Cardiac septum (tissue), 1 donor: ENCODE measurements at places on chromosomes 7 and 10. TPM values are rescaled to one million over a fixed set of nuclear protein-coding genes. Genes with fewer than 3 reads are reported as not detected.

DNA sequence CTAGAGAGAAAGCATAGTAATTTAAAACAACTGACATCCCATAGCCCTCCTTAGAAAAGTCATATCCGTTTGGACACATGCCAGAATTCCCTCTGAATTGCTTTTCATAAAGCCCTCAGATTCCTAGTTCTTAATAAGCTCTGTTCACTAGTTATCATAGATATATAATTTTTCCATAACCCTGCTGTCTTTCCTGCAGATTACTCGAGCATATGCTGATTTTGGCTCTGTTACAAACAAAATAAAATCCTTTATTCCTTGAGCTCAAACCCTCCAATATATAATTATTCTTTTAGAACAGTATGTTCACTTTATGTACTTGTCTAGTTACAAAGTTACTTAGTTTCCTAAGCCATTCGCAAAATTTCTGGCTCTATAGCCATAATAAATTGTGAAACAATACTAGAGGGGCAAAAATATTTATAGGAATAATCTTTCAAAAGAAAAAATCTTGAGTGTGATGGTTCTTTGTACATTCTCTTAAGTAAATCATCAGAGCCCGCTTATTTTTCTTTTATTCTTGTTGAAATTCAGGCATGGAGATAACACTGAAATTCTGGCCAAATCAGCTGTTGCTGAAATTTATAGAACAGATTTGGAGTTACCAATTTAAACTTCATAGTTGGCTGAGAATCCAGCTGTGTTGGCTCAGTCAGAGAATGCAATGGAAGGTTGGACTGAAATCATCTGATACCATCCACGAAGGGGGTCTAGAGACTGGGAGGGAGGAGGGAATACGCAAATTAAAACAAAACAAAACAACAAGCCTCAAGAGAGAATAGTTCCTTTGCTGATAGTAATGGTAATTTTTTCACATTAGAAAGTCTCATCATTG is 146.1 kb upstream of the TMEM196 start:
- no peak for DNase-seq

- no peak for DNase-seq
These were observed 646 bp downstream of the SGCE start for GRCh38 chr7:94655126-94655847.

- DNase-seq, result peak; percentile 38
These were observed 22.0 kb upstream of the CUX1 start for GRCh38 chr7:101795461-101795860.

GRCh38 chr10:53256623-53257022 is 484.0 kb upstream of the MBL2 start:
- no peak for DNase-seq

GRCh38 chr10:71748671-71749191 is 24.6 kb downstream of the VSIR start:
- peak; percentile 92 for DNase-seq

GRCh38 chr7:22386865-22387264 is 29.9 kb upstream of the RAPGEF5 start:
- no peak for DNase-seq

GRCh38 chr7:5525271-5526099 is 101.9 kb upstream of the TNRC18 start:
- DNase-seq, result no peak

DNA sequence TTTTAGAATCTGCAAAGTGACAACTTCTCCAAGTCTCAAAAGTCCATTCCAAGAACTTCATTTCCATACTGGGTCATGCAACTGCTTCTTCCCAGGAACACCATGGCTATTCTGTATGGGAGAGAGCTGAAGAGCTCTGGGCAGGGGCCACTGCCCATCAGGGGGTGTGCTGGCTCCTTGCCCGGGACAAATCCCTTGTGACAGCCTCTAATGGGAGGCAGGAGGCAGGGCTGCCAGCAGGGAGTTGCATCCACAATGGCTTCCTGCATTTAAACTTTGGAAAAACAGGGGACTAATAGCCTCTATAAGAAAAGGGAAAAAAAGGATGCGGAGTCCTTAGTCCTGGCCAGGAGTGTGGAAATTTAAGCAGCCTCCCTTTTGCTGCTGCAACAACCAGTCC is 18.4 kb upstream of the FRMD4A start:
- no peak for DNase-seq

- DNase-seq, result no peak
These were observed 8.3 kb downstream of the MICALL2 start for GRCh38 chr7:1450987-1451386.

GRCh38 chr10:16904639-16905061 is 87.4 kb upstream of the RSU1 start:
- no peak for DNase-seq

DNA sequence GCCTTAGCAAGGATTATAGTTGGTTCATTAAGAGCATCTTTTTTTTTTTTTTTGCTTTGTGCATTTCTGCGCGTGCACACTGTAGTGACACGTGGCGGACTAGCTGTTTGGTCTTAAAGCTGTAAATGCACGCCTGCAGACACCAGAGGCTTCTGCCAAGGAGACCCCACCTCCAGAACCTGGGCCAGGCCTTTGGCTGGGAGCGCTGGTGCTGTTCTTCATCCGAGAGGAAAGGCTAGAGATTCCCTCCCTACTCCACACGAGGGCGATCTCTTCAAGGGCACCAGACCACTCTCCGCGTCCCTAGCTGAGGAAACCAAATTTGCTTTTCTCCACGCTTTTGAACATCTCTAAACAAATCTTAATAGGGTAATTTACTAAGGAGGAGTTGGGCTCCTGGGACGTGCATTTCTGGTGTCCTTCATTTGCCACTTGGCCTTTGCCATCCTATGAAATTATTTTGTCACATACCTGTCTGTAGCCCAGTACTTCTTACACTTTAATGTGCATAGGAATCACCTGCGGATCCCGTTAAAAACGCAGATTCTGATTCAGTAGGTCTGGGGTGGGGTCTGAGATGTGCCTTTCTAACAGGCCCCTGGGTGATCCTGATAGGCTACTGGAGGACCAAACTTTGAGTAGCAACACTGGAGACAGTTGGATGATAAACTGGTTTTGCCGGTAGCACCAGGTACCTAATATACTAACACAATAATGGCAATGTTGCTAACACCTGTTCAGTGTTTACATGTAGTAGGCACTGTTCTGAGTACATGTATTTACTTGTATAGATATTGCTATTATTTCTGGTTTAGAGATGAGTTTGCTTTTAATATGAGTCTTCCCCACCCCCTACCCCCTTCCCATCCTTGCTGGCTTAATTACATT is 1.3 kb upstream of the SLC26A5 start:
- no peak for DNase-seq

GRCh38 chr10:96366508-96366907 is 7.7 kb upstream of the OPALIN start:
- DNase-seq, result no peak

DNA sequence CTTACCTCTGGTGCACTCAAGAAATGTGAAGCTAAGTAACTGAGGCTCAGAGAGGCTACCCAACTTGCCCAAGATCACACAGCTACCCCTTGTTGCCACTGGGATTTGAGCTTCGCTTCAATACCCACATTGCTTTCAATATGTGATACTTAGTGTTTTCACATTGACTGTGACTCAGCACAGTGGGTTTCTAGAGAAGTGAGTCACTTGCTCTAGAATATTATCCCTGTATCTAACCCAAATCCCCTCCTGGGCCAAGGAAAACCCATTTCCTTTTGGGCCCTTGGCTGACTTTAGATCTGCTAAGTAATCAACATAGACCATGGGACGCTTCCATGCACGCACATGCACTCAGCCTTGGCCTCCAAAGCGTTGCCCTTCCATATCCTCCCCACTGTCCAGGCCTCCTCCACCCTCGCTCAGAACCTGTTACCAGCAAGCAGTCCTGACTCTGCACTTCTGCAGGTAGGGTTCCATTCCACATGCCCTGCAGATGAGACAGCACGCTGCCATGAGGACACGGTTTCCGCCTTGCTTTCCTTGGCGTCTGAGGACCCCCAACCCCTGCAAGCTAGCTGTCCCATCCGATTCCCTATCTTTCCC is 87.7 kb upstream of the CHST15 start:
- DNase-seq, result no peak

GRCh38 chr10:114879093-114879492 is 57.5 kb downstream of the FHIP2A start:
- DNase-seq, result no peak

GRCh38 chr10:113706623-113707022 is 26.9 kb downstream of the CASP7 start:
- no peak for DNase-seq

DNA sequence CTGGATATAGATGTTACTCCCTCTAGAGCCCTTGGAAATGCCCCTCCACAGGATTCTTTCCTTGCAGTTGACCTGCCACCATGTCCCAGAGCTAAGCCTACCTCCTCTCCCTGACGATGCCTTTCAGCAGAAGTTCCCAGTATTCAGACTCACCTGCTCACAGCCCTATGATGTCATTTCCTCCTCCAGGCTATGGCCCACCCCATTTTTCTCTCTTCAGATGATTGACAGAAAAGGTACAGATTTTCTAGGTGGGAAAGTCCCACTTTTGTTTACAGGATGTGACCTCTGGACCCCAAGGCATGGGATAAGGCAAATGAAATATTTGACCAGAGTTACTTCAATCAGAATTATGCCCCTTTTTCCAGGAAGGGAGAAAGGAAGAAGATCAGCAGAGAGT is 280.2 kb upstream of the PHYHIPL start:
- DNase-seq, result no peak

GRCh38 chr10:78520737-78521430 is 487.2 kb downstream of the RPS24 start:
- no peak for DNase-seq

- no peak for DNase-seq
These were observed 339.5 kb upstream of the NRP1 start for GRCh38 chr10:33673839-33674415.

GRCh38 chr10:74113546-74113945 is 37.1 kb downstream of the AP3M1 start:
- DNase-seq, result no peak

DNA sequence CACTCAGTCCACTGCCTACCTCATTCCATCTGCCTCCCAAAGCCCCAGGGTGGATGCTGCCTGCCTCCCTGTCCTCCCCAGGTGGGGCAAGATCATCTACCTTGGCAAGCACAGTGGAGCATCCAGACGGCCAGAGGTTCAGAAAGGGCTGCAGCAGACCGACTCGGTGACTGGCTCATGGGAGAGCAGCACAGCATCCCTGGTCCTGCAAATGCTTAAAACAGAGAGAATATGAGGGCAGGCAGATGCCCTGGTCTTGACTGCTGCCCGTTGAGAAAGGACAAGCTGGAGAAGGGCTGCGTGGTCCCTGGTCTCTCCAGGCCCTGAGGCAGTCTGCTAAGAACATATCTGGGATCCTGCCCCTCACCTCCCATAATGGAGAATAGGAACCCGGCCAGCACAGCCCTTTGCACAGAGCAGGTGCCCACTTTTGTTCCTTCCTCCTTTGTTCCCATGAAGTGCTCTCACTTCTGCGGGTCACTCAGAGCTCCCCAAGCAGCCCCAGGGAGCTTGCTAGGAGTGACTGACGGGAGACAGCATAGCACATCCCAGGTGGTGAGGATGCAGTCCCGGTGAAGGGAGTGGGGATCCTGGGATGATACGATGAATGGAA is 1.4 kb downstream of the HPS1 start:
- DNase-seq, result no peak

GRCh38 chr10:131944976-131945695 is 36.6 kb downstream of the BNIP3 start:
- DNase-seq, result peak; percentile 61

MYL10 gene
- total RNA-seq, result not detected

SLC16A12 gene
- 3.1 TPM for total RNA-seq

DNAJB12 gene
- 28.9 TPM for total RNA-seq

MALSU1 gene
- 83.8 TPM for total RNA-seq

AKAP9 gene
- total RNA-seq, result 36.2 TPM

TSPAN33 gene
- total RNA-seq, result 9.9 TPM

VAX1 gene
- not detected for total RNA-seq

MMD2 gene
- not detected for total RNA-seq
